Effector CD4-positive, alpha-beta T cell (primary cell): ENCODE measurements at places on chromosomes 7 and 10.

DNA sequence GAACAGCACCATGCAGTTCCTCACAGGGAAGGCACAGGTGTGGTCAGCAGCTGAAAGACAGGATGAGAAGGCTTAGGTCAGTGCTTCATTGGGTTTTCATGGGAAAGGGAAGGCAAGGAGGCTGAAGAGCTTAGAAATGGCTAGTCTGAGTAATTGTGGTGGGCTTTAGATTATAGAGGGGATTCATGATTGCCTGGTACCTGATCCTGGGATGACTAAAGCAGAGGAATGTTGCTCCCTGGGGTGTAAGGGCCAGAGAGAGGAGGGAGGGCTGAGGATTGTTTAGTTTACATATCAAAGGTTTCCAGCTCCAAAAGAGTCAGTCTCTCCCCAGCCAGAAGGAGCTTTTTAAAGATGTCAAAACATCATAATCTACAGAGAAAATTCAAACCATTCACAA lies 396.3 kb upstream of the POM121L12 start:
- no peak for DNase-seq

DNA sequence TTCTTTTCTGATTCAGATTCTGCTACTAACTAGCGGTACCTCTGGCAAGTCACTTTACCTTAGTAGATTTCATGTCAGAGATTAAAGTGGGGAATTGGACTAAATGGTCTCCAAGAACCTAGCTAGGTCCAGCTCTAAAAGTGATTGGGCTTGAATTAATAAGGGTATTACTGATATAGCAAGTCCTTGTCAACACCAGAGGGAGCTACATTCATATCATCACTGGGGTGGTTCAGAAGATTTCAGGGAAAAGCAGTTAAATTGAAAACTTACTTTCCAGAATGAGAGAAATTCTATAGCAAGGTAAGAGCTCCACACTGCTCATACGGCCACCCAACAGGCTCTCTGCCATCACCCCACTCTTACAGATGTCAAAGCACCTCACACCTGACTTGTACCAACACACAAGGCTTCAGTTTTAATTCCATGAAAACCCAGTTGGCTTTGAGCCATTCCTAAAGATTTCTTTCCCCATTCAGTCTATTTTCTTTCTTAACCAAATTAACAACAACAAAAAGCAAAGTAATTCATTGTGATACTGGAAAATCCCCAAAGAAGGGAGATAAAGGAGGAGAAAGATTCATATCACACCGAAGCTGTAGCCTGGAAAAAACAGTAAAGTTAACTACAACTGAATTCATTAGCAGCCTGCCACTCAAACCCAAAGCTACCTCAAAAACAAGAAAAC lies 38.0 kb upstream of the SPOCK2 start:
- DNase-seq, result no peak

GRCh38 chr10:18540195-18540594 lies 111.2 kb downstream of the NSUN6 start:
- no peak for DNase-seq

DNA sequence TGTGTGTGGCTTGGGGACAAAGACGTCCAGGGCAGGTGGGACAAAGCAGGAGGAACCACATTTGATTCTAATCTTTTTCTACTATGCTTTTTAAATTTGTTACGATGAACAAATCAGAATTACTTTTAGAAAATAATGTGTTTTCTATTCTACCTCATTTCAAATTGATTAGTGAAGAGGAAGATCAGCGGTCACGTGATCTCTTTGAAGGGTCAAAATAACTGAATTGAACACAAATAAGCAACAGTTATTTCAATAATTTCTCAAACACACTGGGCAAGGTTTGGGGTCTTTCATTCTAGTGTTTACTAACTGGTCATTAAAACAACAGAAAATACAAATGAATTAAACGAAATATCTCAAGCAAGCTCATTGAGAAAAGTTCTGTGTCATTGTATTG lies 773.0 kb upstream of the IGFBP3 start:
- DNase-seq, result no peak

GRCh38 chr10:50498465-50498864 lies 125.3 kb downstream of the SGMS1 start:
- DNase-seq, result no peak

- no peak for DNase-seq
Measured at GRCh38 chr10:102300278-102300843, 55.0 kb downstream of the GBF1 start.

DNA sequence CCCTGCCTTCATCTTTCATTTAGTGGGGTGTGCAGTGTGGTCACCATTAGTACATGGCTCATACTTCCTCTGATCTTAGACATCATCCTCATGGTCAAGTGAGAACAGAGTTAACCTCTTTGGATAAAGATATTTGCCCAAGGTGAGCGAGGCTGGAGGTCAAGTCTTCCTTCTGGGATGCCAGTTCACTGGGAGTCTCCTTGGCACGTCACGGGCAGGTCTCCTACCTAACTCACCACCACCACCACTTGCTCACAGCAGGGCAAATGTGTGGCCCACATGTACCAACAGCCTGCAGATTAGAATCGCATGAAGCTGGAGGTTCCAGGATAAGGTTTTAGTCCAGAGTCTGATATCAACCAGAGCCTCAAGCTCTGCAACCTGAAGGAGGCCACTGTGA lies 164.6 kb downstream of the USP6NL start:
- DNase-seq, result no peak

DNA sequence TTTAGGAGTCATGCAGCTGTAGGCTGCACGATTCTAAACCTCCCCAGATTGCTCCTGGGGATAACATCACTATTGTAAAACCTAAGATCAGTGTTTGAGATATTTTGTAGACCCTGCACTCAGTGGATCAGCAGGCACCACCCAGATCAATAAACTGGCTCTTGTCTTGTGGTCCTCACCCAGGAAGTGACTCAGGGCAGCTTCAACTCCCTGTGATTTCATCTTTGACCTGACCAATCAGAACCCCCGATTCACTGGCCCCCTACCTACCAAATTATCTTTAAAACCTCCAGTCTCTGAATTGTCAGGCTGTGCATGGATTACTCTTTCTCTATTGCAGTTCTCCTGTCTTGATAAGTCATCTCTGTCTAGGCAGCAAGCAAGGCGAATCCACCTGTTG lies 25.7 kb downstream of the ARL5B start:
- no peak for DNase-seq

- no peak for DNase-seq
Measured at GRCh38 chr7:139189357-139189756, 41.7 kb upstream of the UBN2 start.

GRCh38 chr7:7102906-7103305 lies 79.4 kb upstream of the C1GALT1 start:
- DNase-seq, result no peak

DNA sequence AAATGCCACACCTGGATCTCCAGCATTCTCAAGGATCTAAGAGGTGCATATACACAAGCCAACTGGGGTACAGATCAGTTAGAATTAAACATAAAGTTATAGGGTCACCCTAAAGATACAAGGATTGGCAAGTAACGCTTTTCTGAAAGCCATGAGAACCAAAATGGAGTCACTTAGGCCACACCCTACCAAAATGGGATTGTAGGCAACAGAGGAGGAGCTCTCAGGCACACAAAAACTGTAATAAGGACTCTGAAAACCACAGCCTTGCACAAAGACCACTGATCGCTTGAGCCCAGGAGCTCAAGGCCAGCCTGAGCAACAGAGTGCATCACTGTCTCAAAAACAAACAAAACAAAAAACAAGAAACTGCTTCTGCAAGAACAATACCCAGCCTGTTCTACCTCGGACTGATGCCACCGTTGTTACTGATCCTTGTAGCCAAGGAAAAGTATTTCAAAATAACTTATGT lies 35.5 kb downstream of the SVOPL start:
- DNase-seq, result no peak

DNA sequence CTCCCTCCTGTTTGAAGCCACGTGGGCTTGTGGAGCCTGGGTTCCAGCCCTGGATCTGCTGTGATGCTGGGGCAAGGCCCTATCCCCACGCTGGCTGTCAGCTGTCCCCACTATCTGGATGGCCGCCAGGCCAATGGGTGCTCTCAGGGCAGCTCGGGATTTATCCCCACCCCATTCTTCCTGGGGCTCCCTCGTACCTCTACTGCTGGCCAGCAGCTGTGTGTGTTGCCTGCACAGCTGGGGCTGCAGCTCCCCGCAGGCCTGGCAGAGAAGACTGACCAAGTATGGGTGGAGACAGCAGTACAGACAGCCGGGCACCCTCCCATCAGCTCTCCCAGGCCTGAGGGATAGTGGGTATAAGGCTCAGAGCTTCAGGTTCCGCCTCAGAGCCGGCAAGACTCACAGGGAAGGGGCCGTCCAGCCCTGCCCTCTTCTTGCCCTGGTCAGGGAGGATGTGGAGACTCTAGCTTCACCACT lies 13.6 kb downstream of the CLIP2 start:
- DNase-seq, result no peak

- DNase-seq, result peak; percentile 9
Measured at GRCh38 chr10:95374597-95375209, 83.9 kb upstream of the PDLIM1 start.

DNA sequence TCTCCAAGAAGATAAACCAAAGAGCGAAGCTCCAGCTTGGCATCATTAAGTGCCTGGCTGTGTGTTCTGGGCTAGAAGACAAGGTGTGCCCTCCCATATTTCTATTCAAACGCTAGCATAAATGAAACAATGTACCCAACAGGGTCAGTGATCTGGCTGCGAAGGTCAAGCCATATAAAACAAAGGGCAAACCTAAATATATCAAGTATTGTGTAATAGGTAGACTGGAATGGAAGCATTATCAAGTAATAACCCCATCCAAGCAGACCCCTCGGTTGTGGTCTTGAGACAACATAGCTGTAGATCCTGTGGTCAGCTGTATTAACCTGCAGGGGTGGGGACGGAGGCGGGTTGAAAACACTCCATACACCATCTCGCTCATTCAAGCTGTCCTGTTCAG lies 31.6 kb upstream of the TNKS2 start:
- DNase-seq, result no peak

- DNase-seq, result no peak
Measured at GRCh38 chr10:24206926-24207325, 2.0 kb upstream of the KIAA1217 start.

DNA sequence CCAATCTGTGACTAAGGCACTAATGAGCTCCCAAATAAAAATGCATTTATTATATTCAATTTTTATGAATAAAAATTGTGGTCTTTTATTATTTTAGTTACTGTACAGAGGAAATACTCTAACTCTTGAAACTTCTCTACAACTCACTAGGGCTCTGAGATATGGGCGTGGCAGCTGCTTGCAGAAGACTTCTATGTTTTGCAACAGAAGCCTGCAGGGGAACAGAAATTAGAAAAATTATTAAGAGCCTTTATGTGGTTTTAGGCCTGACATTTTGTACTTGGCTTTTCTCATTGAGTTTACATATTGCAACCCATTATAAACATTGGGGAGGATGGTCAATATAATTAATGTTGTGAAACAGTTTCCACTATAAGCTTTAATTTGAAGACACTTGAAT lies 581.4 kb downstream of the TNS3 start:
- DNase-seq, result no peak

GRCh38 chr7:128859232-128860157 lies 3.2 kb upstream of the ATP6V1F start:
- no peak for DNase-seq

- no peak for DNase-seq
Measured at GRCh38 chr7:84548366-84549365, 354.1 kb upstream of the SEMA3A start.

- no peak for DNase-seq
Measured at GRCh38 chr7:108307595-108307994, 148.6 kb downstream of the NRCAM start.

- peak; percentile 2 for DNase-seq
Measured at GRCh38 chr7:108146070-108146842, 16.1 kb upstream of the LAMB4 start.

DNA sequence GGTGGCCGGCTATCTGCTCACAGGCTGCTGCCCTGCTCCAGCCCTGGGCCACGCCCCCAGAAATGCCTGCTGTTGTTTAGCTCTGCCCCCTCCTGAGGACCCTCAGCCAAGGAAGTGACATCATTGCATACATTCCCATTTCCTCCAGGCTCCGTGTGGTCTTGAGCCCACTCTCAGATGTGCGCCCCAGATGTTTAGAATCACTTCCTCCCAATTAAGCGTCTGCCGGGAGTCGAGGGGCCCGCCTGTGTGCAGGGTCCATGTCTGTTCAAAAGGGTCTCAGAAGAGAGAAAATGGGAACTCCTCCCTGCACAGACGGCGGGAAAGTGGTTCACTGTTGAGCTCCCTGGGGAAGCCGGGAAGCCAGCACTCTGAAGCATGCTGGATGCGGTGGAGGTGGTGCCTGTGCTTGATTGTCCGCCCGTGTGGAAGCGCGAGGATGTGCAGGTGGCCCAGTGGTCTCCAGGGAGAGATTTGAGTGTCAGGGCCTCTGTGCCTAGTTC lies 116.9 kb upstream of the PPIF start:
- no peak for DNase-seq

GRCh38 chr10:32995751-32996150 lies 37.7 kb upstream of the ITGB1 start:
- DNase-seq, result no peak

DNA sequence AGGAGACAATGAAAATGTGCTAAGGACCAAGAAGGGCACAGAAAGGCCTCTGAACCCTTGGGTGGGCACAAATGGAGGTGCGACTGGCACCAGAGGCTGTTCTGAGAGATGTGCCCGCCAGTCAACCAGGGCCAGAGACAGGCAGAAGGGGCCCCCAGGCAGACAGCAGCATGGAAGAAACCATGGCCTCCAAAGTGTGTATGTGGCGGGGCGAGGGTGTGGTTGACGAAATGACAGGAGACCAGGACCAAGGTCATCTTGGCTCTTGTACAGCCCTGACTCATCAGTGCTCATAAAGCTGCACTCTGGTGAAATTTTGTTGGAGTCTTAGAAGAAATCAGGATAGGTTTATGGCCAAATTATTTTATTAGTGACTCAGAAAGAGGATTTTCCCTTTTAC lies 4.0 kb upstream of the MRPS24 start:
- DNase-seq, result no peak

DNA sequence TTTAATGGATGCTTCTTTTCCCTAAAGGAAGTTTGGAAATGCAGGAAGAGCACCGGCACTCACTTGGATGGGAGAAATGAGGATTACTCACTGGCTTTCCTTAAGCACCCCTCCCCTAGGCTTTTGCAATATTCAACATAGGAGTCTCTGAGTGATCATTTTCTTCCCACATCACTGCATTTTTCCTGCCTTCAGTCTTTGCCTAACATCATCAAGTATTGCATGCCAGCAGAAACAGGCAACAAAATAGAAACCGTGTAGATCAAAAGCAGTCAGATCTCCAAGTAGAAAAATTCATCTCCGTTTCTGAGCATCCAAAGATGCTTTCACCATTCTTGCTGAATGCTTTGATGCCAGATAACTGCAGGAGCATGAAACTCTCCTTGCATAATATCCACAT lies 119.9 kb downstream of the ADCYAP1R1 start:
- DNase-seq, result no peak

- DNase-seq, result no peak
Measured at GRCh38 chr10:77872947-77873535, 53.5 kb downstream of the DLG5 start.

- DNase-seq, result no peak
Measured at GRCh38 chr7:121139427-121139826, 150.9 kb downstream of the CPED1 start.
